ENCODE measurements at places on chromosomes 3 and 15.

- no peak for DNase-seq
These were observed 6.0 kb upstream of the CCR8 start for GRCh38 chr3:39323494-39323893.

GRCh38 chr3:184289426-184289938, 9.6 kb upstream of the PSMD2 start:
- peak; percentile 64 for DNase-seq

GRCh38 chr3:7315037-7315436, 454.1 kb downstream of the GRM7 start:
- no peak for DNase-seq

DNA sequence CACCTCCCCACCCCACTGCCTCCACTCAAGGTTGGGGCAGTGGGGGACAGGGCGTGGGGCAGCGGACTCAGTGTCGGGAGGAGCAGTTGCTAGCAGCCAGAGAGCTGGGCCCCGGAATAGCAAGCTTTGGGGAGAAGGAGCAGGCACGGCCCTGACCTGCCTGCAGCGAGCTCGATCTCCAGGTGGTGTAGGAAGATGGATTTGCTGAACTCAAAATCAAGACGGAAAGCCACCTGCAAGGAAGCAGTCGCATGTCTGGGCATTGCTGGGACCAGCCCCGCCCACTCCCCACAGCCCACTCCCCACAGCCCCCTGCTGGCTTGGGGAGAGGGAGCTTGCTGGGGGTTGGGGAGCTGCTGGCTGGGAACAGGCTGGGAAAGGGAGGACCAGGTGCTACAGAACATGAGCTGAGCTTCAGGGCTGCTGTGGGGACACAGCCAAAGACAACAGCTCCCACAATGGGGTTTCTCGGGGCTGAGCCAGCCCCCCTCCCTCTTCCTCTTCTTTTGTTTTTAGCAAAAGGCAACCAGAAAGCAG, 38.0 kb downstream of the FEM1B start:
- no peak for DNase-seq

DNA sequence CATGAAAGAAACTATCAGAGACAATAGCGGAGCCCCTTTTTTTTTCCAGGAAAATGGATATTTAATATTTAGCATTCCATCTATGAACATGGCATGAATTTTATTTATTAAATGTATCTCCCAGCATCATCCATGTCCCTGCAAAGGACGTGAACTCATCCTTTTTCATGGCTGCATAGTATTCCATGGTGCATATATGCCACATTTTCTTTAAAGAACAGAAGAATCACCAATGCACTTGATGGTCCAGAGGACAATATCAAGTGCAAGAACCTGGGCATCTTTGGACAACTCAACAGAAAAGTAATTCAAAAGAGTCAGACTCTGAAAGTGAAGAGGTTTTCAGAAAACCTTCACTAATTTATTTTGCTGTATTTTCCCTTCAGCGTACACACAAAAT, 133.0 kb upstream of the SLC7A14 start:
- DNase-seq: no peak

GRCh38 chr3:111715911-111716523, 120.9 kb upstream of the ZBED2 start:
- peak; percentile 7 for DNase-seq

- DNase-seq: no peak
These were observed 16.6 kb downstream of the LYSMD4 start for GRCh38 chr15:99716540-99717095.

- no peak for DNase-seq
These were observed 11.2 kb downstream of the CDCP1 start for GRCh38 chr3:45134758-45135521.

DNA sequence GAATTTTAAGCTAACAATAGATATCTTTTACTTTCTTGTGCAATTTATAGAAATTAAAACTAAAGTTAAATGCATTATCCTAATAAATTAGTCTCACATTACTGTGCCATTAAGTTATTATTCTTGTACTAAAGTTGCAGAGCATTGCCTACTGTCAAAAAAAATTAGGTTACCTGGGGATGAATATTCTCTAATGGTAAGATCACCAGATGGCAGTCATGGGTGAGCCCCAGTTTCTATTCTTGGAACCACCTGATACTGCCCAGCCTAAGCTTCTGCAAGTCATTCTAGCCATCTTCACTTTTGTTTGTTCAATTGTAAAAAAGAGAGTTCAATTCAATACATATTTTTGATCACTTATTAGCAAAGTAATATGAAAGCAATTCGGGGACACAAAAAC, 213.2 kb downstream of the CADM2 start:
- DNase-seq: no peak

- no peak for DNase-seq
These were observed 20.1 kb upstream of the GOLGA6L2 start for GRCh38 chr15:23467110-23467600.

DNA sequence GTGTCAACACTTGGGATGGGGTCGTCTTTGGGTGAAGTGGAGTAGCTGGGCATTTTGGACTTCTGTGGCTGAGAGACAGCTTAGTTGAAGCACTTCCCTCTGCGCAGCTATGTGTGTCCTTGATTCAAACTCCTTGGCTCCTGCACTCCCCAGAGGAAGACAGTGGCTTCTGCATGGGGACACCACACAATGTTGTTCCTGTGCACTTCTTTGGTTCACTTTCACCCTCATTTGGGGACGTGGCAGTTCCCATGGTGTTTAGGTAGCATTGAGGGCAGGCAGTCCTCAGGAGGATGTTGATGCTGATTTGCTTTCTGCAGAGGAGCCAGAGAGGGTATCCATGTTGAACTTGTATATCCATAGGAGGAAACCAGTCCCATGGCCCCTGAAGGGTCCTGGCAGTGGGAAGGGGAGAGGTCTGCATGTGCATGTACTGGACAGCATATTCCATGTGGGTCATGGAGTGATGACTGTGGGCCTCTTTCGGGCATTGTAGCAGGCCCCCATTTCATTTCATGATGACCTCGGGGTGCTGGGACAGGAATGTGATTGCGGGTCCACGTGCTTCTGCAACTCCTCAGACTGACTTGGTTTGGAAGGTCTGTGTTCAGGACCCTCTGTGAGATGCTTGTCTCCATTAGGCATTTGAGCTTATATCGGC, 135.4 kb downstream of the SNRPN start:
- no peak for DNase-seq

DNA sequence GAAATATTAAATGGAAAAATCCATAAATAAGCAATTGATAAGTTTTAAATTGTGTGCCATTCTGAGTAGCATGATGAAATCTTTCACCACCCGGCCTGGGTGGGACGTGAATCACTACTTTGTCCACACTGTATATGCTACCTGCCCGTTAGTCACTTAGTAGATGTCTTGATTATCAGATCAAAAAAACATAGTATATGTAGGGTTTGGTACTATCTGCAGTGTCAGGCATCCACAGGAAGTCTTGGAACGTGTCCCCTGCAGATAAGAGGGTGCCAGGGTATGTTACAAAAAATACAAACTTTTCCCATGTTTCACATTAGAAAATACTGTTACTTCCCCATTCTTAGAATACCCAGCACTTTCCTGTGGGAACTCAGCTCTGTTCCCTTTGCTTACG, 35.2 kb downstream of the FAM81A start:
- no peak for DNase-seq

GRCh38 chr15:52697051-52697450, 17.9 kb upstream of the ATOSA start:
- no peak for DNase-seq

GRCh38 chr3:39779511-39780230, 29.7 kb upstream of the MYRIP start:
- no peak for DNase-seq

GRCh38 chr15:52351206-52351908, 55.8 kb upstream of the MYO5C start:
- no peak for DNase-seq

GRCh38 chr3:124787476-124788195, 57.4 kb downstream of the UMPS start:
- no peak for DNase-seq

GRCh38 chr3:16060358-16060852, 114.1 kb upstream of the GALNT15 start:
- no peak for DNase-seq

DNA sequence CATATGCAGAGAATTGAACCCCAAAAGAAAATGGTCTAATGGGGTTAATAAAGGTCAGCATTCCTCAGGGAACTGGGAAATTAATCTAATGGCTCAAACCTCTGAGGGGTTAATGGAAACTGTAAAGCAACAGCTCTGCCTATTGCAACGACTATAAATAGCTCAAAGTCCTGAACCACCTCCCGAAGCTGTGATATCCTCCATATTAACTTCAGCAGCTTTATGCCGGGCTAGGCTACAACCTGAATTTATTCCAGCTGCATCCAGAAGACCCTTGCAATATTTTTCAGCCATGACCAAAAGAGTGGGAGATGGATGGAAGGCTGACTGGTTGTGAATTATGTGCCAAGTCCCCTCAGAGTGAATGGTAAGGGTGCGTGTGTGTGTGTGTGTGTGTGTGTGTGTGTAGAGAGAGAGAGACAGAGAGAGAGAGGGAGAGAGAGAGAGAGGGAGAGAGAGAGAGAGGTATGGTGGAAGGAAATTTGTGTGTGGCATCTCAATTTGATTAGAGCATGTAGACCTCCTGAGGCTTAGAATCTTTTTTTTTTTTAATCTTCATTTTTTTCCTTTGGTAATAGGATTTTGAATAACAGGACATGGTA, 109.9 kb downstream of the PDCD6IP start:
- no peak for DNase-seq

DNA sequence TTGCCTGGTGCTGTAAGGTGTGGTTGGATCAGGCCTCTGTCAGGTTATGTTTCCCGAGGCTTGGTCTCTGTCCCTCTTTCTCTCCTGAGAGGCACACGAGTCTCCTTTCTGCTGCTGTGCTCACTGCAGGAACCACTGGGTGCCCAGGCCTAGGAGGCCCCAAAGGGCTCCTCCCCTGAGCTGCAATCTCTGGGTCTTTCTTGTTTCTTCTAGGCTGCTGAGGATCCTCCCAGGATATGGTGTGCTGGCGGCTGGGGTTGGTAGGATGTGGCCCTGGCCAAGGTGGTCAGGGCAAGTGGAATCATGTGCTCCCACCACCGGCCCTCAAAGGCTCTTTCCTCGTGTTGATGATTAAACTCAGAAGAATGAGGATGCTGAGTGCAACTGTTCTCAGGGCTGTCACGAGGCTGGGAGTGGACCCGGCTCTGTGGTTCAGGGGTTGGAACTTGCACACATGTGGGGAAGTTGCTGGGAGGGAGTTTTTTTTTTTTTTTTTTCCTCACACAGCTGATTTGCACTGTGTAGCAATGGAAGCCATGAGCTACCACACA, 43.6 kb upstream of the CTSH start:
- no peak for DNase-seq

GRCh38 chr3:59180006-59180405, 130.2 kb upstream of the CFAP20DC start:
- DNase-seq: no peak

DNA sequence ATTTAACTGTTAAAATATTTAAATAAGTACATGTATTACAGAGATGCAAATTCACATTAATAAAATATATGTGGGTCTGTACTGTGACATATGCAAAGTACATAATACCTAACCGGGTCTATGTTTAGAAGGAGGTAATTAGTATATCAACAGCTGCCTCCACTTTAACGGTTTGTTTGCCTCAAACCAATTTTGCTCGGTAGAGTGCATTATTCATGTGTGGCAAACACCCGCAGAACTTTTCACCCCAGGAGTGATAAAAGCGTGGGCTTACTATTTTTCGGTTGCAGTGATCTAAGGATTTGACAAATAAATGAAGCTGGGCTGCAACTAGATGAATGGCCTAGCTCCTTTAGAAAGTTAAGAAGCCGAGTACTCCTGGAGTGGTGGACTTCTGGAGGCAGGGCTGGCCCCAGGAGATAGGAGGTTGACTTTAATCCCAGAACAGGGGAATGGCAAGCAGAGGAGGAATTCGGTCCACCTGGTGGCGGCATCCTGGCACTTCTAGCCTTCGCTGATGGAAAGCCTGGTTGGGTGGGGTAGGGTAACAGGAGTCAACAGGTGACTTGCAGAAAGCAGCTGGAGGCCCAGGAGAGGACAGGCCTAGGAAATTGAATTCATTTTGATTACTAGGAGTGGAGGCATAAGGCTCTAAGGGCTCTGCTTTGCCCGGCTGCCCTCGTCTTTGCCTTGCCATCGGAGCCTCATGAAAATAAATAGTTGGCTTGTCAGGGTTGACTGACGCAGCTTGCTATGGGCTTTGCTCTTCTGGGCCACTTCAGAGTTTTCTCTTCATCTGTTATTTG, 2.4 kb downstream of the SLCO3A1 start:
- DNase-seq: peak; percentile 48

DNA sequence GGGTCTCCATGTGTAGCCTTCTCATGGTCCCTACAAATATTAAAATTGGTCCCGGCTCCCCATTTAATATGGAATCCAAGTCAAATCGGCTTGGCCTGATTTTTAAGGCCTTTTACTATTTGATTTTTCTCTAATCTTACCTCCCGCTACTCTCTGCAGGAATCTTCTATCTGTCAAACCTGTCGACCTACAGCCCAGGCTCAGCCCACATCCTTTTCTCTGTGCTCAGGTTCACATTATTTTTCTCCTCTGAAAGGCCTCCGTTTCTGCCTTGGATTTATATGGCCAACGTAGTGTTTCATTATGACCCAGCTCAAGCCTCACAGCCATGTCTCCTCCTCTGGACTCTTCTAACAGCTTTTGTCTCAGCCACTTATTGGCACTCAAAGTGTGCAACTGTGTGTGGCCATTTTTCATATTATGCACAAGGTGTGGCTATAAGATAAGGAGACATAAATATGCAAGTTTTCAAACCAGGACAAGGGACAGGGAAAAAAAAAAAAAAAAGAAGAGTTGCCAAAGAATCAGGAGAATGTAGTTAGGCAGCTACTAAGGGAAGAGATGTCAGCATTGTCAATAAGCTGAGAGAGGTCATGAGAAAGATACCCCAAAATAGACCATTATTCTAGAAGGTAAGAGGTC, 2.1 kb upstream of the GLCE start:
- DNase-seq: no peak

- DNase-seq: no peak
These were observed 15.4 kb downstream of the CHST14 start for GRCh38 chr15:40486066-40486770.

DNA sequence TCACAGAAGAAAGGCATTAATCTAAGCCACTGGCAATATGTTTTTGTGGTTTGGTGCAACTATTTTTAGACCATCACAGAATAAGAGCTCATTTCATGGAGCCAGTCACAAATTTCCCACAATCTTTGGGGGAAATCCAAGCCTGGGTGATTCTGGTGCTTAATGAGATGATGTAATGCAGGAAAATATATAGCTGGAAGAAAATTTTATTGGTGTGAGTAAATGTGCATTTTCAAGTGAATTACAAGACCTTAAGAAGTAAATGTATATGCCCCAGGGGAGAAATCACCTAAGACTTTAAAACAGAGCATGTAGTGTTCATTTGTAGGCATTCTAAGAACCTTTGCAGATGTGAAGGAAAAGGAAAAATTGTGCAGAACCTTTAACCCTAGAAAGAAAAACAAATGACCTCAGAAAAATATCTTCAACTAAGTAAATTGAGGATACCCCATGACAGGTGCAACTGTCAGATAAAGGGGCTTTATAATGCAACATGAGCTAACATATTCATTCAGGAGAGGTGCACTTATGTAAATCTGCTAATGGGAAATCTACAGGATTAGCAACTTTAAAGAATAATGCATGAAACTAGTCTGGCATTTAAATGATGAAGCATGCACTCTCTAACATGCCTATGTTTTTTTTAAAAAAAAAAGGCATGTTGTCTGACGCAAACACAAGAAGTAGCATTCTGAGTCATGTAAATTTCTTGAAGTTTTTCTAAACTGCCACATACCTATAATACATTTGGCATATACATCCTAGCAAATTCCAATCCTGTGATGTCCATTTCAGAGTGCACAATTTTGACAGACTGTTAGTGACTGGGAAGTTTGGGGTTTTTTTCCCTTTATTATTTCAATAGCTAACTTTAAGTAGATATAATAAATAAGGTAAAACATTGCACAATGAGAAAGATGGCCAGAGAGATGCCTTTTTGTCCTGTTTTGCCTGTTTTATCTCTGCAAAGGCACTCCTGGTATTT, 105.1 kb downstream of the MEX3B start:
- no peak for DNase-seq
